DMS79 (cell line): ENCODE measurements at places on chromosomes 1 and 21.

- DNase-seq, result no peak
Observed at GRCh38 chr1:202264300-202264699, 70.7 kb downstream of the LGR6 start.

DNA sequence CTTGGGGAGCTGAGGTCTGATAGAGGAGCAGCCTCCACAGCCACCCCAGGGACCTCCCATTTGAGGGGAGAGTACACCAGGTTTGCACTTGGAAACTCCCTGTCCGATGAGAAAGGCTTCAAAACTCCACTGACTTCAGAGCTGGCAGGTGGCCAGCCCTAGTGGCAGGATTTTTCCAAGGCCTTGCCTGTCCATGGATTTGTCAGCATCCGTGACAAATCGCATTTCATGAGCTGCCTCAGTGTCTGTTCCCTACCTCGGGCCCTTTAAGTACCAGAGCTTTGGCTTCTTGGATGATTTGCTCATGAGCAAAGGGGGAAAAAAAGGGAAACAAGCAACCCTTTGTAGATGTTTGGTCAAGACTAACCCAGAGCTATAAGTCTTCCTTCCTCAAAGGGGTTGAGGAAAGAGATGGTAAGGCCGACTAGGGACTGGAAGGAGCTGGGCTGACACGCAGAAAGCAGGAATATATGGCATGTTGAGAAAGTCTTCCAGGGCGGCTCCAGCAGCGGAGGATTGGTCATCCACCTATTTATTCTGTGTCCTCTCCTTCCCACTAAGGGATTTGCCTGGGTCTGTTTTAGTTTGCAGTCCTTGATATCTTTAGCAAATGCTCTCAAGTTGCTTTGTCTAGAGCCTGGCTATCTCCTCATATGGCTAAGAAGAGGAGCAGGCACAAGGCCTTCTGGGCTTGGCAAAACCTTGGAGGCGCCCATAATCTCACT lies 2.7 kb upstream of the HSPG2 start:
- no peak for DNase-seq

GRCh38 chr21:37006486-37007291 lies at the start of gene RIPPLY3:
Gene RIPPLY3 (plus strand): TSS chr21:37006702. CDS start chr21:37006773, 71 bp downstream.
- no peak for DNase-seq

DNA sequence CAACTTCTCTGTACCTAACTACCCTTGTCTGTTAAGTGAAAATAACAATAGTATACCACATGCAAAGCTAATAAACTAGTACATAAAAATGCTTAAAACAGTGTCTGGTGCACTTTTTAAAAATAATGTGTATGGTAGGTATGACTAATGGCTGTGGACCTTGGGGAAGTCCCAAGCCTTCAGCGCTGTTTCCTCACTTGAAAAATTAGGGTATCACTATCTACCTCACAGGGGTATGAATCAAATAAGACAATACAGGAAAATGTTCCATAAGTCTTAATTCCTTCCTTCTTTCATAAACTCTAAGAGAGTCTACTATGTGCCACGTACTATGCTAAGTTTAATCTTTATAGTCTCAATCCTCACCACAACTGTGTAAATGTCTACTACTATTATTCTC lies 32.0 kb downstream of the EGLN1 start:
- no peak for DNase-seq

DNA sequence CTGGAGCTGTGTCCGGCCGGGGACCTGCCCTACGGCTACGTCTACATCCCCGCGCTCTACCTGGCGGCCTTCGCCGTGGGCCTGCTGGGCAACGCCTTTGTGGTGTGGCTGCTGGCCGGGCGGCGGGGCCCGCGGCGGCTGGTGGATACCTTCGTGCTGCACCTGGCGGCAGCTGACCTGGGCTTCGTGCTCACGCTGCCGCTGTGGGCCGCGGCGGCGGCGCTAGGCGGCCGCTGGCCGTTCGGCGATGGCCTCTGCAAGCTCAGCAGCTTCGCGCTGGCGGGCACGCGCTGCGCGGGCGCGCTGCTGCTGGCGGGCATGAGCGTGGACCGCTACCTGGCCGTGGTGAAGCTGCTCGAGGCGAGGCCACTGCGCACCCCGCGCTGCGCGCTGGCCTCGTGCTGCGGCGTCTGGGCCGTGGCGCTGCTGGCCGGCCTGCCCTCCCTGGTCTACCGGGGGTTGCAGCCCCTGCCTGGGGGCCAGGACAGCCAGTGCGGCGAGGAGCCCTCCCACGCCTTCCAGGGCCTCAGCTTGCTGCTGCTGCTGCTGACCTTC lies 412 bp downstream of the GPR25 start:
- DNase-seq, result no peak

GRCh38 chr1:234694661-234695060 lies 84.7 kb upstream of the IRF2BP2 start:
- no peak for DNase-seq

DNA sequence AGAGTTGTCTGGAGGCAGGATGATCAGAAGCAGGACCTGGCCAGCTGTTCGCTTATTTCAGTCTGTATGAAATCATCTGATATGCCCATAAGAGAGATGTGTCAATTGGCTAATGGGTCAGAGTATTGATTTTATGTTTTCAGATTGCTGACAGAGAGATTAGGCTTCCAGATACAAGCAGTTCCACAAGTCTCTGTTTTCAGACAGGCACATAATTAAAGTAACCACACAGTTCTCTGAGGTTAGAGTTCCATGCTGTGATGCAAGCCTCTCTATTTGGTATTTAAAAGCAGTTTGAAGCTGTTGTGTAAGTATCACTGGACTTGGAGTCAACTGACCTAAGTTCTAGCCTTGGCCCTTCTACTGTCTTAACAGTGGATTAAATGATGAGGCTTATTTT lies 50.1 kb downstream of the ATF6 start:
- no peak for DNase-seq

- DNase-seq, result no peak
Observed at GRCh38 chr1:210001751-210002150, 63.7 kb downstream of the SYT14 start.

- DNase-seq, result no peak
Observed at GRCh38 chr1:186323865-186324264, 51.2 kb downstream of the TPR start.

DNA sequence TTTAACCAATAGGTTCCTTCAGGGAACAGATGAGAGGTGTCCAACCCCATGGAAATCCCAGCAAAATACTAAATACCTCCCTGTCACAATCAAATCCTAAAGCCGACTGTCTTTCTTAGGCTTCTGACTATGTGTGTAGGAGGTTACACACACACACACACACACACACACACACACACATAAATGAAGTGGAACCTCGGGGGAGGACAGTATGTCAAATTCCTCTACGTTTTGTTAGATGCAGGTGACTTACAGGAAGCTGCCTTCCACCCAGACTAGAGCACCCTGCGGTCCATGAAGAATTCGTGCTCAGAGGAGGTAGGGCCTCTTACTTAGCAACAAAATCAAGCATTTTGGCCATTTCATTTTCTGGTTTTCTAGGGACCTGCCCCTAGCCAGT lies 16.4 kb downstream of the RSPH1 start:
- no peak for DNase-seq

- no peak for DNase-seq
Observed at GRCh38 chr1:176252191-176252590, 45.1 kb upstream of the COP1 start.

DNA sequence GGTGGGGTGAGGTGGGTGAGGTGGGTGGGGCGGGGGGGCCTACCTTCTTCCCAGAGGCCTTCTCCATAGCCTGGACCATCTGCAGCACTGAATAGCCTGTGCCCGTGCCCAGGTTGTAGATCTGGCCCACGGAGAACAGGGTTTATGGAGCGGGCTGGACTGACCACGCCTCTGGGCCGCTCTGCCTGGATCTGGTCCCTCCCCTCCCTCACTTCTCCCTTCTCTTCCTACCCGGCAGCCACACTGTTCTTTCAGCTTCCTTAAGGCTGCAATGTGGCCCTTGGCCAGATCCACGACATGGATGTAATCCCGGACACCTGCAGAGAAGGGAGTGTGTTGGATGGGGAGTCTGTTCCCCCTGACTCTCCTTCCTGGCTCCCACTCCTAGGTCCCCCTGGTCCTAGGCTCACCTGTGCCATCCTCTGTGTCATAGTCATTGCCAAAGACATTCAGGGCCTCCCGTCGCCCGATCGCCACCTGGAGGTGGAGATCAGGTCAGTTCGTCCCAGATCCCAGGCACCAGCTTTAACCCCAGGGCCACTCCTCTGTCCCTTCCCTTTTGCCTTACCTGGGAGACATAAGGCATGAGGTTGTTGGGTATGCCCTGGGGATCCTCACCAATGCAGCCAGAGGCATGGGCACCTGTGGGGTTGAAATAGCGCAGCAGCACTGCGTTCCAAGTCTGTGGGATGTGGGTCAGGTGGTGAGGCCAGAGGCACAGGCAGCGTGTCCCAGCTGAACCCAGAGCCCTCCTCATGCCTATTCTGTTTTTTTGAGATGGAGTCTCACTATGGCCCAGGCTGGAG lies 3.9 kb downstream of the GALE start:
- DNase-seq, result no peak

GRCh38 chr1:85276978-85277639 lies 677 bp upstream of the BCL10 start:
- DNase-seq, result no peak

GRCh38 chr1:63230722-63231121 lies 91.6 kb upstream of the FOXD3 start:
- no peak for DNase-seq

DNA sequence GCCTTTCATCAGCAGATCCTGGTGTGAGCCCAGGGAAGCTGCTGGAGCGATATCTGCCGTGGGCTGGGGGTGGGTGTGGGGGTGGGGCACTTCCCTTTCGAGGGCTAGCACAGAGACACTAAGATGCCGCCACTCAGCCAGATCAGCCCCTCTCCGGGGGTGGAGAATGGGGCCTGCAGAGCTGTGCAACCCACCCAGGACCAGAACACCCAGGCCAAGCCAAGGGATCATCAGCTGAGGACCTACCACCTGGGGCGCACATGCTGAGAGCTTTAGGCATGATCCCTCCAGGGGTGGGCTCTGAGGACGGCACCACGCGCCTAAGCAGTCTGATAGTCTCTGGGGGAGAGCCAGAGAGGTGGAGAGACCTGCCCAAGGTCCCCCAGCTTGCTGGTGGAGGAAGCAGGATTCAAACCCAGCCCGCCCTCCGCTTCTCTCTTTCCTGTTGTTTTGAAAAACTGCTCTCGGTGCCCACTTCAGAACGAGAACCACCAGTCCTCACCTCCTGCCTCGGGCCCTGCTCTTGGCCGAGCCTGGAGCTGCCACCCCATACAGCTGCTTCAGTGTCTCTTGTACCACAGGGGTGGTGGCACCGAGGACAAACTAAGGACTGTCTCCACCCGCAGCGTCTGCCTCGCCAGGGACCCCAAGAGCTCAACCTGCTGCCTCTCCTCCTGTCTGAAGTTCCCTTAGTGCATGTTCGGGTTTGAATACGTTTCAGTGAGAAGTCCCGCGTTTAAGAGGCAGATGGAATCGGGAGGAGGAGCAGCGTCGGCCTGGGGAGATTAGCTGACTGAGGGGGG lies 39.7 kb upstream of the RUNX3 start:
- DNase-seq, result no peak

GRCh38 chr1:112558634-112559033 lies 49.9 kb downstream of the WNT2B start:
- no peak for DNase-seq

GRCh38 chr1:66353257-66353656 lies 180.7 kb upstream of the SGIP1 start:
- DNase-seq, result no peak

DNA sequence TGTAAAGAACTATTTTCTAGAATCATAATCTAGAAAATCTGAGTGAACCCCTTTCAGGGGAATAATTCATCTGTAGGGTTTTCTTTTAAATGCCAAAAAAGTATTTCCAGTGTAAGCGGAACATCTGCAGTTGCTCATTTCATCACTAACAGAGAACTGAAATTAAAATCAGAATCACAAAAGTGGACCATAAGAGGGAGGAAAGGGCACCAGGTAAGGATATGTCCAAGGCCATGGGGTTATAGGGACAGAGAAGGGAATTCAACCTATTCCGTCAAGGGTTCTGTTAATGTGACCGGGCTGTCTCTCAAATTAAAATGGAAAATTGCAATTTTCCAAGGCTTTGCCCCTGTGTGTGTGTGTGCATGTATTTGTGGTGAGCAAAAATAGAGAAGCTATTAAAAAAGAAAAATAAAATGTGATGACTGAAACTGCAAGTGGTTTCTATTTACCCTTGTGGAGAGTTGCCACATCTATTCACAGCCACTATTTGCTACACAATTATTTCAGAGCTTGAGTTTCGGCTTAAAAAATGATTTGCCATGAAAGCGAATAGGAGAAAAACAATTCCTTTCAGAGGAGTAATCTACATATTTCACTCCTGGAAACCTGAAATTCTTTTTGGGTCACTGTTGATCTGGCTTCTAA lies 53.1 kb downstream of the APP start:
- no peak for DNase-seq

- DNase-seq, result no peak
Observed at GRCh38 chr1:39173995-39174380, 30.5 kb upstream of the MACF1 start.

- no peak for DNase-seq
Observed at GRCh38 chr21:32136546-32136945, 142.3 kb downstream of the MIS18A start.

DNA sequence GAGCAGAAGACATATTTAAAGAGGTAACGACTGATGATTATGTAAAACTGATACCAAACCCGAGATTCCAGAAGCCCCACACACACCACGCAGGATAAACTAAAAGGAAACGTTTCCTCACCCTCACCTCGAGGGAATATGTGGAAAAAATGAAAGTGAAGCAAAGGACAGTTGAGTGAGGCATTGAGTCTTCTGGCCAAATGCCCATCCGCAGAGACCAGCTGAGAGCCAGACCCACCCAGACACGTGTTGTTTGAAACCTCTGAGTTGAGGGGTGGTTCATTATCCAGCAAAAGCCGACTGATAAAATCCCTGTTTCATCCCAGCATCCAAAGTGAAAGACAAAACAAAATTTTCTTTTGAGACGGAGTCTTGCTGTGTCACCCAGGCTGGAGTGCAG lies 29.6 kb upstream of the PCBP3 start:
- DNase-seq, result no peak

GRCh38 chr1:168991667-168992475 lies 114.6 kb upstream of the ATP1B1 start:
- DNase-seq, result no peak

GRCh38 chr1:178643349-178643748 lies 81.7 kb upstream of the RALGPS2 start:
- no peak for DNase-seq

DNA sequence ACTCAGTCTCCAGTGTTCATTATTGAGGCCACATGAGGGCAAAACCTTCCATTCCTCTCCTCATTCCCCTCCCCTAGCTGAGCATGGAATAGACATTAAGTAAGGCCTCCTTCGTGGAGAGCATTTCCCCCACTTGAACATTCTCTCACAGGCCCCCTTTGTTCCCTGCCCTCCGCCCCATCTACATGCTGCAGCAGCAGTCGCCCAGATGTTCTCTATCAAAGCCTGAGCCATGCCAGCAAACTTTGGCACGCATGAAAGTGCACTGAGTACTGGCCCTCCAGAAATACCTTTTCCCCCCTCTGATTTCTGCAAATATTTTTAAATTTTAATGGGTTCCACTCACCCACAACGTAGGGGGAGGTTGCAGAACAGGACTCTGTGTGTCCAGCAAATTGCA lies 20.9 kb upstream of the GORAB start:
- no peak for DNase-seq

GRCh38 chr21:41571938-41572510 lies 64.1 kb upstream of the TMPRSS2 start:
- no peak for DNase-seq

GRCh38 chr21:42989816-42990650 lies 15.7 kb downstream of the PKNOX1 start:
- DNase-seq, result no peak

- DNase-seq, result no peak
Observed at GRCh38 chr1:201061886-201062285, 38.4 kb upstream of the KIF21B start.

GRCh38 chr1:117754061-117754969 lies 148.5 kb downstream of the TENT5C start:
- DNase-seq, result peak; percentile 10

GRCh38 chr1:193589597-193590040 lies 403.2 kb upstream of the B3GALT2 start:
- DNase-seq, result no peak
